DND-41 (cell line): ENCODE measurements at places on chromosomes 7 and 10.

DNA sequence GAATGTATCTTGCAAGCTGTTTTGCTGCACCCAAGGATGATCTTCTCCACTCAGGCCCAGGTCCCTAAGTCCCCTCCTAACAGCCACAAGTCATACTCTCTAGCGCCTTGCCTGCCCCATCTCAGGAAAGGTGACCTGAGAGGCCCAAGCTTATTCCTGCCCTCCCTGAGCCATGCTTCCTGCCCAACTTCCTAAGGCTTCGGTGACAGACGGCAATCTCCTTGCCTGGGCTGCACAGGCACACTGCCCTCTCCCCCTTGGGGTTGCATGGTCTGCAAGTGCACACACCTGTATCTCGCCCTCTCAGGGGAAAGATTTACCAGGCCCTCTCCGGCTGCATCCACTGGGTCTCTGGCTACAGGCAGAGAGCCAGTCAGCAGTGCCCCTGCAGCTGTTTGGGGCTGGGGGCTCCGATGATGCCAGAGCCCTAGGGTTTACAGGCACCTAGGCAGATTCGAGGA is 771 bp upstream of the ADIRF start:
- no peak for DNase-seq

- DNase-seq, result no peak
These were observed 1279.1 kb upstream of the SORCS1 start for GRCh38 chr10:108443636-108444035.

DNA sequence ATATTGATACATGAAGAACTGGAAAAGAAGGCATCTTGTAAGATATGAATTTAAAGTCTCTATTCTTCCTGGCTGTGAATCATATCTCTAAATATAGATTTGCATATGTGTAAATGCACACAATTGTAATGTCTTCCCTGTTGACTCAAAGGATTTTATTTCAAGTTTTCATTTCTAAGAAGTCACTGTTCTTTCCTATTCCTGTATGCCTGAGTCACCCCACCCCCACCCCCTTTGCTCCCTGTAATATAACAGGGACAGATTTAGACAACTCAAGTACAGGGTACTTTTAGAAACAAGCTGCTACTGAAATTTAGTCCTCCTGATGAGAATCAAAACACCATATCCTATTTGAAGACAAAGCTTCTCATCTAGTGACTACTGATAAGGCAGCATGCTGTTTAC is 43.0 kb upstream of the HECTD2 start:
- DNase-seq, result no peak

- DNase-seq, result no peak
These were observed 561 bp downstream of the SHTN1 start for GRCh38 chr10:117004227-117005025.

- DNase-seq, result no peak
These were observed 20.2 kb upstream of the TRPV6 start for GRCh38 chr7:142905759-142906158.

GRCh38 chr7:23450518-23450917 is 19.8 kb downstream of the IGF2BP3 start:
- no peak for DNase-seq

GRCh38 chr7:155858521-155859061 is 46.3 kb upstream of the SHH start:
- DNase-seq, result no peak

- DNase-seq, result no peak
These were observed 327.0 kb downstream of the RNLS start for GRCh38 chr10:88256013-88256680.

GRCh38 chr10:6763423-6763822 is 183.3 kb upstream of the PRKCQ start:
- no peak for DNase-seq
